ENCODE measurements at places on chromosomes 5 and 9. TPM values are rescaled to one million over a fixed set of nuclear protein-coding genes. Genes with fewer than 3 reads are reported as not detected.

- no peak for DNase-seq
Observed at GRCh38 chr9:35495984-35496383, 6.1 kb downstream of the RUSC2 start.

DNA sequence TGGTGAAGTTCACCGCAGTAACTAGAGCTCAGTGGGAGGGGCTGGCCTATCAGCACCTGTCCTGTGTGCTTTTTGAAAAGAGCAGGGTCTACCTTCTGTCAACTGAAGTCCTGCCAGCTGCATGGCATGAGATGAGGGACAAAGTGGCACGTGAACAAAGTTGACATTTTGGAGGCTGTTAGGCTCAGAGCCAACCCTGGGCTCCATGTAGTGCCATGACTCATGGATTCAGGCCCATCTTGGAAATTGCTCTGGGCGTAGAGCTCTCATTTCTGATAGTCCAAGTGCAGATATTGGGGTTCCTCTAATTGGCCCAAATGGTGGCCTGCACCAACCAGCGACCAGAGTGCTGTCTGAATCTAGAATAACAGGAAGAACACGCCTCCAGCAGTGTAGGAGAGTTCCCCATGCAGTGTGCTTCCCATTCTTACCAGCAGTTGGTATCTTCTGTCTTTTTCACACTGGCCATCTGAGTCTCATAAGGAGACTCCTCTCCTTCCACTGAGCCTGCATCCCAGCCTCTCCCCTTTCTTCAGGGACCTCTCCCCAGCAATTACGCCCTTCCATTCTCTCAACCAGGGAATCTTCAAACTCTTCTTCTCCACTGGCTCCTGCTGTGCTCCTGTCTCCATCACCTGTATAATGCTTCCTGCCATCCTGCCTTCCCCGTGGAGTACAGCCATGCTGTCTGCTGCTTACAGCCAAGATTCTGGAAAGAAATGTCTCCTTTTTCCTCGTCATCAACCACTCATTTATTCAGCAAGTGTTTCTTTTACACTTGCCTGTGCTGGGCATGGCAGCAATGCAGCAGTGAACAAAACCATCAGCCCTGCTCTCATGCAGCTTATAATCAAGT lies 30.4 kb downstream of the IRF1 start:
- no peak for DNase-seq

DNA sequence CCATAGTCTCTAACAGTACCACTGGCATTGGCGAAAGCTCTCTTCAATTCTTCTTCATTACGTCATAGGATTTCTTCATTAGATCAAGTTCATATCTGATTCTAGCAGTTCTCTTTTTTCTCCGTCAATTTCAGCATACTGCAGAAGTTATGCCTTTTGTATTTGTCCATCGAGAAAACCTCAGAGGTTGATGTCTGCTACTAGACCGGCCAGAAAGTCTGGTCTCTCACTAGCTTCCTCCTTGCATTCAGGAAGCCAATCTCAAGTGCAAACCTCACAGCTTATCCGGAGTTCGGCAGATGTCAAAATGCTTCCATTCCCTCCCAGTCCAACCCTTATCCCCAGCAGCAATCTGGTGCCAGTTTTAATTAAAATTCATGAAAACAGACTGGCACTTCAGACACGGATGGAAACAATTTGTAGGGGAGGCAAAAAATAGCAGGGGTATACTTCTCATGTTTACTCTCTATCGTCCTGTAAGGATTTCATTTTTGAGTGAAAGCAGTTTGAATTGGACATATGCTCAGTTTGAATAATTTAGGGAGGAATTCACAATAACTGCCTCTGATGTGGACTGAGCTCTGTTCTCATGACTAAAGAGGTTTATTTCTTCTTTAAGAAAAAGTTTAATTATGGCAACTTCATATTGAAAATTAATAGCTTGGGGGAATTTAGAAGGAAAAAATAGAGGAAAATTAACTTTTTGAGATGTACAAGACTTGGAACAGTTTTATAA lies 56.4 kb upstream of the TMC1 start:
- DNase-seq, result no peak

DNA sequence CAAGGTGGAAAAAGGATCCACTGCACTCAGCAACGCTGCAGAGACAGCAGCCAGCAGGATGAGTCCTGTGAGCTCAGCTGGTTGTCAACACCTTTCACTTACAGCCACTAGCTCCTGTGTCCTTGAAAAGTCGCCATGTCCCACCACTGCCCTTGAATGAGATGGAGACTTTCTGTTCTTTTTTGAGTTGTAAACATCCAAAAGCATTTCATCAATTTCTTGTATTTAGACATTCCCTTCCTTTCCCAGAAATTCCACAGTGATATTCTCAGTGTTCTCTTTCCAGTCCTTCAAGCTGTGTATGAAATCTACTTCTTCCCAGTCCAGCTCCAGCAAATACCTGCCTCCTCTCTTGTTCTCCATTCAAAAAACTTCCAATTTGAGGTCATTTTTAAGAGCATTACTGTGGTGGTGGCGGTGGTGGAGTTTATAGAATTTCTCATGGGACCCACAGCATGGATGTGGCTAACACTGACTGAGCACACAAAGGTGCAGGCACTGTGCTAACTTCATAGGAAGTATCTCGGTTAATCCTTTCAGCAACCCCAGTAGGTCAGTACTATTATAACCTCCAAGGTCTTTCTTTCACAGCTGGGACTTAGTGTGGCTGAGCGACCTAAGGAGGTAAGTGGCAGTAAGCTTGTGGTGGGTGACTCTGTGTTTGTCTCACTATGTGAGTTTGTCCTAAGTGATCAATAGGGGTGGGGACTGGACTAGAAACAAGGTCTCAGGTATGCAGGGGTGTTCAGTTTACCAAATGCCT lies 15.0 kb upstream of the GPX3 start:
- no peak for DNase-seq

GRCh38 chr9:3331801-3332200 lies 194.0 kb downstream of the RFX3 start:
- DNase-seq, result no peak

- DNase-seq, result no peak
Observed at GRCh38 chr5:143063175-143063970, 293.2 kb downstream of the ARHGAP26 start.

DNA sequence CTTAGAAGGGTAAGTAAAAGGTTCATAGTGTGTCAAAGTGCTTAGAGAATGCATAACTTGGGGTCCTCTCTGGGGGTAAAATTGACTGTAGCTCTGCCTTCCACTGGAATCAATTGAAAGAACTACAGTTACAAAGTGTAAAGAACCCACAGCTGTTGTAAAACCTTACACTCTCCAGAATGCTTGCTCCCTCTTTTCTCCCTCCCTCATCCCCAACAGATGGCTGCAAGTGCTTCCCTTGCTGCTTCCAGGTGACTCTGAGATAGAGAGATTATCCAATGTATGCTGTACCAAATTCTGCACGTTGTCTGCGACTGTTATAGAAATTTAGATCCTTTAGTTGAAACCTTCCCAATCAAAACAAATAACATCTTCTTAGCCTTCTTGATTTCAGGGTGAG lies 126.0 kb downstream of the STK32A start:
- no peak for DNase-seq

- DNase-seq, result no peak
Observed at GRCh38 chr5:69024241-69024651, 69.6 kb upstream of the SLC30A5 start.

DNA sequence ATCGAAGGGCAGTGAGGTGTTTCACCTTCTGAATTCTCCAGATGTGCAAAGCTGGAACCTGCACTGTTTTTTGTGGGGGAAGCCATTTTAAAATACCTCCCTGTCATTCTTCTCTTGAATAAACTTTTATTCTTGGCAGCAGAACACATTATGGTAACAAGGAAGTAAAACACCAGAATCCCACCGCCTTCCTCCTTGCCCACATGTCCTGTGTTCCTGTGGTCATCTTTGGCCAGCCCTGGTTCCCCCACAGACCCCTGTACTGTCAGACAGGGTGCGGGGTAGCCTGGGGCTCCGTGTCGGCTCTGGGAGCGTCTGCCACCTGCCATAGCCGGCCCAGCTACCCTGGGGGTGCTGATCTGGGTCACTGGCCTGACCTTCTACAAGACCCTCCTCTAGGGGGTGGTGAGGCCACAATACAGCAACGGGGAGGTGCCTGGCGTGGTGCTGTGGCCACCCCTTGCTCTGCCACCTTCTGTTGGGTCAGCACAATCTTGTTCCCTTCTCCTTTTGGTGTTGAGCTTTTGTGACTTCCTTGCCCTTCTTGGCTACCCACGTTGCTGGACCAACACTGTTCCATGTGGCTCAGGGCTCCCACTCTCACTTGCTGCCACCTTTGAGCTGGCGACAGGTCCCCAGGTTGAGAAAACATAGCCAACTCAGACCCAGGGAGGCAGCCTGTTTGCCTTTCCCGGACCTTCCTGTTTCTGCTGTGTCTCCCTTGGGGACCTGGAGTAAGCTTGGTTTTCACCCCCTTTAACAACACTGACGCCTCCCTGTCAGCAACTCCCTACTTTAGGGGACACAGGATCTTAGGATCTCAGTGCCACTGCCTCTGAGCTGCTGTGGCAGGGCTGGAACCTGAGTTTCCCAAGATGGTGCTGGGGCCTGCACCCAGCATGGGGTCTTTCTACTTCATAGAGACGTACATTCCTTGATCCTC lies 4.8 kb downstream of the WNK2 start:
- no peak for DNase-seq

Gene GPX3
- polyA plus RNA-seq, result 1,238 TPM

Gene CDKN2B-AS1
- 0.32 TPM for polyA plus RNA-seq

Gene ARHGEF37
- polyA plus RNA-seq, result 5.3 TPM

Gene TNIP1
- 61.6 TPM for polyA plus RNA-seq

Gene PLAC8L1
- polyA plus RNA-seq, result 2.4 TPM

Gene PIP5KL1
- polyA plus RNA-seq, result 1.4 TPM

Gene GGTA1
- 5.2 TPM for polyA plus RNA-seq
